ENCODE measurements at places on chromosomes 4 and X.

GRCh38 chr4:19684084-19684483 lies 567.6 kb upstream of the SLIT2 start:
- DNase-seq = no peak

DNA sequence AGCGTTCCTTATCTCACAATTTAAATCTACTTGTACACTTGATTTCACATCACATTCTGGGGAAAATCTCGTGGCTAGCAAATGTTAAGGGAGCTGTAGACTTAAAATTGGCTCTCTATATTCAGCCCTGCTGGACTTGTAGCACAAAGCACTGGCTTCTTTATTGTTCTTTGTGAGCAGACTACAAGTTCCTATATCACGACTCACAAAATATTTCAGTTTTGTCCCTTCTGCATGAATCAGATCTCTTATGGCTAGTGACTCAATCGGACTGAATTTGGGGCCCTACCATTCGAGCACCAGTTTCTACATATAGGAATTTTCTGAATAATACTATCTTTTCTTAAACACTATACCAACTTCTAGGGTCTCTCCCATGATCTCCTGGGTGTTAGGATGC lies 390.1 kb downstream of the ADAM29 start:
- no peak for DNase-seq

DNA sequence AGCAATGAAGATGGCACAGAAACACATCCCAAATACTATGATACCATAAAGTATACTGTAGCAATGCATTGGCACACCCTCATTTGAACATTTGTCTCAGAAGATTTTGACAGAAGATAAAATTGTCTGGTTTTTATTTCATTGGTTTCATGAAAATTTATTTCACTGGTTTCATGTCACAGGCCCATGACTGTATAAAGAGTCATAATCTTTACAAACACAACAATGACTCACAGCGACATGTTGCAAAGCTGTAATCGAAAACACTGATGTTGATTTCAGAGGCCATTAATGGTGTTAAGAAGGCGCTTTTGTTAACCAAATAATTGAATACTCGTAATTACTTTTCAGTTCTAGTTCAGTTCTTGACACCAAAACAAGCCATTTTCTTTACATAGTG lies 8.1 kb upstream of the DTHD1 start:
- no peak for DNase-seq

DNA sequence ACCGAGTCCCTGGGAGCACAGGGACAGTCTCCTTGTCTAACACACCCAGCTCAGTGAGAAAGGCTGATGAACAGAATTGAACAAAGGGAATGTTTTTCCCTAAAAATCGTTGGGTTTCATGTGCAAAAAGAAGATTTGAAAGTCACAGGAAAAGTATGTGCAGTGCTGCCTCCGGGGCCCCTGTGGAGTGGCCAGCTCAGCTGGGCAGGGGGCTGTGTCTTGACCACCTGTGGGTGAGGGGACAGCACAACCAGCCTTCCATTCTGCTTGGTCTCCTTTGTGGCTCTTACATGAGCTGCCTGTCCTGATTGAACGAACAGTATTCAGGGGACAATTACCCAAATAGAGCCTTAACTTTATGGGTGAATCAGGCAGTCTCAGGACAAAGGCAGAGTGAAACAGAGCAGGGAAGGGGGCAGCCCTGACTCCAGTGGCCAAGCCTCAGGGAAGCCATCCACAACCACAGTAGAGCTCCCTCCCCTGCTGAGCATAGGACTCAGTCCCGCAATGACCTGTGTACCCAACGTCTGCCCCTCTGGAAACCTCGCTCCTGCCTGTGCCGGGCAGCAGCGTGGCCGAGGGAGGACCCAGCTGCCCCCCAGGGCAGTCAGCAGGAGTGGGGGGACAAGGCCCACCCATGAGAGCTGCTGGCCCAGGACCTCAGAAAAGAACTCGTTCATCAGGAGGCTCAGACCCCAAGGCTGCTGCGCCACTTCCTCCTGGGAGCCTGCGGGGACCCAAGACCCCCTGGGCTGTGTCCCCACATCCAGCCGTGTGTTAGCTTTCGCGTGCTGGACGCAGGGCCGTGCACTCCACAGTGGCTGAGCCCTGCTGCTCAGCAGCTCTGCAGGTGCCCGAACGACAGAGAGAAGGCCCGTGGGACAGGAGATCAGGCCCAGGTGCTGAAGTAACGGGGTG lies 59.6 kb upstream of the MXD4 start:
- no peak for DNase-seq

- no peak for DNase-seq
Measured at GRCh38 chr4:46793036-46793435, 116.0 kb downstream of the COX7B2 start.

Data from cortex of kidney (tissue), 1 donor.